Effector memory CD8-positive, alpha-beta T cell (primary cell): ENCODE measurements at places on chromosomes 1 and 21.

GRCh38 chr1:240980342-240980741 lies 368.4 kb upstream of the GREM2 start:
- no peak for DNase-seq

DNA sequence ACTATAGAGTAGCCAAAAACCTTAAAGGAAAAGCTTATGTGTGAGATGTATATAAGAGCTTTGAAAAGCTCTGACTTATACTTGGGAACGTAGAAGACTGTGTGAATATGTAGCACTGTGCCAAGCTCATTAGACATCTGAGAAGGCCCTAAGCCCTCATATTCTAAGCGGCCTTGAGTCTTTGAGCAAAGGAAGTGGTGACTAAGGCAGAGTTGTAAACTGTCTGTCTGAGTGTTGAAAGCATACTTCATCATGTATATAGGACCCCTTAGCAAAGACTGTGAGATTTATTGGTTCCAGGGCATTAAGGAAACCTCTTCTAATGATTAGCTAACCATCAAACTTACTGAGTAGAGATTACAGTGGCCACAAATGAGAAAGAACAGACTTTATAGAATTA lies 153.3 kb upstream of the LYPLAL1 start:
- DNase-seq, result no peak

- no peak for DNase-seq
Measured at GRCh38 chr1:14782741-14783591, 184.5 kb downstream of the KAZN start.

DNA sequence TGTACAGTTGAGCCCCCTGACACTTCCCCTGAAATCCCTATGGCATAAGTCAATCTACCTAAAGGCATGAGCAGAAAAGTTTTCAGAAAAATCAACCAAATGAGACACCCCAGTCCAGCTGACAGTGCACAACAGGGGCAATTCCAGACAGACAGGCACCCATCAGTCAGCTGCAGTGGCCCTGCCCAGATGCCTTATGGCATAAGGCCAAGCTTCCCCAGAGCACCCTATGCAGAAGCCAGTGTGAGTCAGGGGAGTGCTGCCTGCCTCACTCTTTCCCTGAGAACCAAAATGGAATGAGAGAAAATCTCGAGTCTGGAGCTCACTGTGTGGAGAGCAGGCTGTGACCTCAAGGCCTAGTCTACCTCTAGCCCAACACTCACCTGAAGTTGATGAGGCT lies 38.1 kb downstream of the MRAP start:
- DNase-seq, result no peak

DNA sequence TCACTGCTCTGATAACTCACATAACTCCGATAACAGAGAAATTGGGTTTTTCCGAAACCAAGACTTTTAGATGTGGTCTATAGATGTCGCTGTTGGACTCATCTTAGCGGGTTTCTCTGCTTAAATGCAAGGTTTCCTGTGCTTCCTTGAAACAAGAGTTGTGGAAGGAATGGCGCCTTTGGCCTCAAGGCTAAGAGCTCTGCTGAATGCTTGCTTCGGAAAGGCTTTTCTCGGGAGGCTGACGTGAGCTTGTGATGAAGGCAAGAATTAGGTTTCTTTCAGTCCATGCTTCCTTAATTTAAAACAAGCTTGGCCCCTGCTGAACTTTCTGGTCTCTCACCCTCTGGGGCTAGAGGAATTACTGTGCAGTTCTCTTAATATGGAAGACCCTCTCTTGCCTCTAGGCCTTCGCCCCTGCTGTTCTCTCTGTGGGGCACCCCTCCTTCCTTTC lies 113.5 kb downstream of the MAP3K21 start:
- no peak for DNase-seq

DNA sequence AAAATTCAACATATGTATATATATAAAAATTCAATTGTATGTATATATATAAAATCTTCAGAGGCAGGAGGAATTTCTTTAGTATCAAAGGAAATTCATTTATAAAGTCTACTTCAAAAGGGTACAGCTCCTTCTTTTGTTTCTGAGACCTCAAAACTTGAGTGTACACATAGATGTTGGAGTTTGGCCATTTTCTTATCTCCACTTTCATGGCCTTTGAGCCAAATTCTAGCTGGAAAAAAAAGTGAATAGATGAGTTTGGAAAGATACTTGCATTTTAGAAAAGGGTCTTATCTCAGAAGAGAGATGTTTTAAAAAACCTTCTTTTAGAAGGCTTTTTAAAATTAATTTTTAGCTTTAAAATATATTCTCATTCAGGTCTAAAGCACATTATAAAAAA lies 103.2 kb downstream of the ATF6 start:
- no peak for DNase-seq

GRCh38 chr1:36384542-36385409 lies 948 bp downstream of the STK40 start:
- DNase-seq, result peak; percentile 39

GRCh38 chr1:81113688-81114087 lies 687.0 kb upstream of the ADGRL2 start:
- no peak for DNase-seq

- no peak for DNase-seq
Measured at GRCh38 chr1:18923756-18924211, 21.4 kb upstream of the ALDH4A1 start.

DNA sequence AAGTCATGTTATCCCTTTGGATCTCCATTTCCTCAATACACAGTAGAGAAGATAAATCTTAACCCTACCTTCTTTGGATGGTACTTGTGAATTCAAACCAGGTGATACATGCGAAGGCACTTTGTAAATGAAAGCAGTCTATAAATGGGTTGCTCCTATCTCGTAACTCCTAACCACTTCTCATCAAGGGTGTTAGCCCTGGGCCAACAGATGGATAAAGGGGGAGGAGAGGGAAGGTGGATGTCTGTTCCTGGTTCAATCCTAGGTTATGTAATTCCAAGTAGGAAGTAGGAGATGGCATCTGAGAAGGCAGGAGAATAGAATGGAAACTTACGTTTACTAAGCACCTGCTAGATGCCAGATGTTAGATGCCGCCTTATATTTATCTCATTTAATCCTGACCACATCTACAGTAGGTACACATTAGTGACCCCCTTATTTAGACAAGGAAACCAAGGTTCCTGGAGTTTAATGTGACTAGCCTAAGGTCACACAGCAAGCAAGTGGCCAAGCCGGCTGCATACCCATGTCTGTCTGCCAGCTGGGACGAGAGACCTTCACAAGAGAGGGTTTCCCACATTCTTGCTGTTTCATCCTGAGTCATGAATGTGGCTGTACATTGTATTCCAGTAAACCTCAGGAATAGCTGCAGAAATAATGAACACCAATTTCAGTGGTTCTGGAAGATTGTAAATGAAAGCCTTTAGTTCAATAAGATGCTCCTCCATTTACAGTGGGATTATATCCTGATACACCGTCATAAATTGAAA lies 47.7 kb downstream of the ELAVL4 start:
- no peak for DNase-seq

DNA sequence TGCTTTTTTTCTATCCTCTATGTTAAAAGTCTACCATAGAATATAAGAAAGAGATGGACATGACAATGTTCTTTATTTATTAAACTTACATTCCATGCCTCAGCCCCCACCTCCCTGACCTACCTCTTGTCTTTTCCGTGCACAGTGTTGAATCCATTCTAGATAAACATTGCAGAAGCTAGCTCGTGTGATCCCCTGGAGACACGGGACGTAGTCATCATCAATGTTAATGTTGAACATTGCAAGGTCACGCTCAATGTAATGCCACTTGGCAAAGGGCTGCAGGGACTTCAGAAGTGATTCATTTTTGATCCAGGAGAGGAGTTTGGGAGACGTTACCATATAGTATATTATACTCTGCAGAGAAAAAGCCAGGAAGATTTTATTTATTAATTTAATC lies 66.4 kb downstream of the NTPCR start:
- DNase-seq, result no peak

- no peak for DNase-seq
Measured at GRCh38 chr1:44154049-44154448, 12.6 kb upstream of the KLF18 start.

DNA sequence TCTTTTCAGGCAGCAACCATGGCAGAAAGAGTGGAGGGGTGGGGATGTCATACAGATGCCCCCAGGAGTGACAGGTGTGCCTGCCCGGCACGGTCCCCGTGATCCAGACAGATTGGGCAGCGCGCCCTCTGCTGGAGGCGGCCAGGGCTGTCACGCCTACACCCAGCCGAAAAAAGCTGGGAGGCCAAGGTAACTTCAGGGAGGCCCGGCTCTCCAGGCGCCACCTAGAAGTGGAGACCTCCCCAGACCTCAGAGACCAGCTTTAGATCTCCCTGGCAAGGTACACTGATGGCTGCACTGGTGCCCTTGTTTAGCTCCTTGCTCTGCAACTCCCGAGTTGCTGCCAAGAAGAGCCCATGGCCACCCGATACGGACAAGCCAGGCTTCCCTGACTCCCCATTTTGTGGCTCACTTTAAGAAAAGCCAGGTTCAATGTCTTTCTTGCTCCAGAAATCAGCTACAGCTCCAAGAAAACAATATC lies 6.6 kb downstream of the GOLT1A start:
- peak; percentile 79 for DNase-seq

- no peak for DNase-seq
Measured at GRCh38 chr1:162835157-162835899, 25.6 kb downstream of the CCDC190 start.

- no peak for DNase-seq
Measured at GRCh38 chr1:44225761-44226160, 12.5 kb downstream of the DMAP1 start.

DNA sequence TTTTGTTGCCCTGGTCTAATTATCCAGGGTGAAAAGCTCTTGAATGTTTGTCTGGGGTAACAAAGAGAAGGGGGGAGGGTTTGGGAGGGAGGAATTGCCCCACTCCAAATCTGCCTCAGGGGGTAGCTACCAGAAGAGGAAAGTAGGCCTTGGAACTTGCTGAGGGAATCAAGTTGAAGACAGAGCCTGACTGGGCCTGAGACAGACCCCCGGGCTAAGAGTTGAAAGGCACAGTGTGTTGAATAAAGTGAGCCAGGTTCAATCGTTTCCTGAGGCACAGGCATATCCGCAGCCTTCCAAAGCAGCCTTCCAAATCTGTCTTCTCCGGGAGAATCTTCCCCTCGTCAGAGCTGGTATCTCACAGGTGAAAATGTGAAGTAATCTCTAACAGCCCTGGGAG lies 96.6 kb downstream of the LRIG2 start:
- no peak for DNase-seq

- DNase-seq, result no peak
Measured at GRCh38 chr1:230064283-230064682, 2.8 kb upstream of the GALNT2 start.

DNA sequence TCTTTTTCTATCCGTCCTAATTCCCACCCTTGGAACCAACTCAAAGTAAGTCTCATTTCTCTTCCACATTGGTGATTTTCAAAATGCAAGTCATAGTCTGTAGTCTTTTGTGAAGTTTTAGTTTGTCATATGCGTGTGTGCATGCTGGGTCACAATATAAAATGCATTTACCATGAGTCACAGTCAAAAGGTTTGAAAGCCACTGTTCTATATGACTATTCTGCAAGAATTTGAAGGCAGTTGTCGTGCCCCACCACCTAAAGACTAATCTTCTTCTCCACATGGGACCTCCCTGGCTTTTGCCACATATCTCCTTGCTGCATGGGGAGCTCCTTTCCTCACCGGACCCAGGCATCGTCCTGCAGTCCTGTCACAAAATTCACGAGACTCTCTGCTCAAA lies 1.6 kb downstream of the STPG1 start:
- no peak for DNase-seq

DNA sequence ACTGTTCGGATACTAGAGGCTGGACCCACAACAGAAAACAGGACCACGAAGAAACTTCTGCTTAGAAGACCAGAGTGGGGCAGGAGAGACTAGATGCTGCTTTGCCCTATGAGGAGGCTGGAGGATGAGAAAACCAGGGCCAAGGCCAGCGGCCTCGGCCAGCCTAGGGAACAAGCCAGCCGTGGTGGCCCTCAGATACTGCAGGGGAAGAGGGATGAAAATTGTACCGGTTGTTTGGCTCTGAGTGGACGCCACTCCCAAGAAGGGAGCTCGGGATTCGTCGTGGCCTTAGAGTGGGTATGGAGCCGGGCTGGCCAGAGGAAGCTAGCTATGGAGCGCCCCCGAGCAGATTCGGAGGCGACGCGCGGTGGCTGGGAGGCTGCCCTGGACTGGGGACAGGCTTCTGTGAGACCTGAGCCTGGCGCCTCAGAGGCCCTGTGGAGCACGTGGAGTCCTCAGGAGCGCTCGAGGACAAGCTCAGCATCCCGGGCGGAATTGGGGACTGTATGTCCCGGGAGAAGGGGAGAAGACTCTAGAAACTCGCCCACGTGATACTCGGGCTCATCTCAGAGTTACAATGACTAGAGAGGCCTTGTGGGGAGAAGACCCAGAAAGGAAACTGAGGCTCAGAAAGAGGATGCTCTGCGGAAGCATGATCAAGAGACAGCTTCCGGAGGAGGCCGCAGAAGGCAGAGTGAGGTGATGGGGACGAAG lies 2.8 kb downstream of the PRRX1 start:
- DNase-seq, result no peak

DNA sequence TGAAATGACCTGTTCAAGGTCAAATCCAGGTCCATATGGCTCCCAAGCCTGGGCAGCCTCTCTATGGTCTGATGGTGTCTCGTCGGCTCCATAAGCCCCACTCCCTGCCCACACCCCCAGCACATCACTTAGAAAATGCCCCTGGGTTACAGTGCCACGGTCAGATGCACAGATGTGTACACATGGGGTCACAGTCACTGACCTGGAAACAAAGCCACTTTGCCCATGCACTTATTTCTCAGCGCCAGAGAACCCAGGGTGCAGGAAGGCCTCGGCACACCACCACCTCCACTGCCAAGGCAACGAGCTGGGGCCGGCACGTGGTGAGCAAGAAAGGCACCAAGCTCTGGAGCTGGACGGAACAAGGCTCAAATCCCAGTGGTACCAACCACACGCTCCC lies 24.7 kb downstream of the IFFO2 start:
- no peak for DNase-seq

DNA sequence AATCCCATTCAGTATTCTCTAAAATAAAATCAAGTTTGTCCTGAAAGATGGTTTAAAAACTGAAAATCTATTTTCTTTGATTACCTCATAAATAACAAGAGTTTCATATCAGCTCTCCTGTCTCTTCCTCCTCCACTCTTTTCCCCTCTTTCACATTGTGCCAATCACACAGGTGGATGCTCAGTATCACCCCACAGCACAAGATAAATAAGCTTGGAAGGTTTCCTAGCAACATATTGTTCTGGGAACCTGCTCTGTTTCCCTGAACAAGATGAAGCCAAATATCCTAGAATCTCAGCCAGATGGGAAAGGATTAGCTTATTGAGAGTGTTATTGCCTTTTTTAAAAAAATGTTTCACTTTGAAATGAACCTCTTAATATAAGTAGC lies 45.7 kb upstream of the CACYBP start:
- DNase-seq, result no peak

GRCh38 chr1:151061704-151062103 lies 1.5 kb downstream of the MLLT11 start:
- DNase-seq, result no peak

- no peak for DNase-seq
Measured at GRCh38 chr1:113452921-113453770, 62.8 kb downstream of the MAGI3 start.
